ENCODE measurements at places on chromosomes 2 and 18.

DNA sequence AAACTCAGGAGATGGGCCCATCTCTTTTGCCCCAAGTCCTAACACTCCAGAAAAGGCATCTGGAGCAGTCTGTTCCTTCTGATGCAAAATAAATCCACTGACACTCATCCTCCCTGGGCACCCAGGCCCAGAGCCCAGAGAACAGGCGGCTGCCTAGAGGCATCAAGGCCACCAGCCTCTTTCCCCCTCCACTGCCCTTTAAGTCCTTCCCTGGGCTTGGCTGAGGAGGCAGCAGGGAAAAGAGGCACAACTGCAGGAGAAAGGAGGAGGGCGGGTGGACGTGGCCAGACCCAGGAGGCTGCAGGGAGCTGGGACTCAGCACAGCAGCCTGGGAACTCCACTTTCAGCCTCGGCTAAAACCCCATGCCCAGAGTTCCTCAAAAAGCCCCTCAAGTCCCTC lies 99.7 kb upstream of the ID2 start:
- DNase-seq, result no peak

DNA sequence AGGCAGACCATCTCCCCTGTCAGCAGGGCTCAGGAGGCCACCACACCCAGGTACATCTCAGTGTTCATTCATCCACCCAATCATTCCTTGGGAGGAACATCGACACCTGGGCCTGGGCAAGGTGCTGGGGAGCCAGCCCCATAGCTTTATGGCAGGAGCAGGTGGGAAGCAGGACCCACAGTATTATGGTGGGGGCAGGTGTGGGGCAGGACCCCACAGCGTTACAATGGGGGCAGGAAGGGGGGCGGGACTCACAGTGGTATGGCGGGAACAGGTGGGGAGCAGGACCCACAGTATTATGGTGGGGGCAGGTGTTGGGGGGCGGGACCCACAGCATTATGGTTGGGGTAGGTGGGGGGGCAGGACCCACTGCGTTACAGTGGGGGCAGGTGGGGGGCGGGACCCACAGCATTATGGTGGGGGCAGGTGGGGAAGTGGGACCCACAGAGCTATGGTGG lies 128.9 kb upstream of the HS6ST1 start:
- no peak for DNase-seq

GRCh38 chr2:66854298-66854697 lies 419.4 kb downstream of the MEIS1 start:
- DNase-seq, result no peak

DNA sequence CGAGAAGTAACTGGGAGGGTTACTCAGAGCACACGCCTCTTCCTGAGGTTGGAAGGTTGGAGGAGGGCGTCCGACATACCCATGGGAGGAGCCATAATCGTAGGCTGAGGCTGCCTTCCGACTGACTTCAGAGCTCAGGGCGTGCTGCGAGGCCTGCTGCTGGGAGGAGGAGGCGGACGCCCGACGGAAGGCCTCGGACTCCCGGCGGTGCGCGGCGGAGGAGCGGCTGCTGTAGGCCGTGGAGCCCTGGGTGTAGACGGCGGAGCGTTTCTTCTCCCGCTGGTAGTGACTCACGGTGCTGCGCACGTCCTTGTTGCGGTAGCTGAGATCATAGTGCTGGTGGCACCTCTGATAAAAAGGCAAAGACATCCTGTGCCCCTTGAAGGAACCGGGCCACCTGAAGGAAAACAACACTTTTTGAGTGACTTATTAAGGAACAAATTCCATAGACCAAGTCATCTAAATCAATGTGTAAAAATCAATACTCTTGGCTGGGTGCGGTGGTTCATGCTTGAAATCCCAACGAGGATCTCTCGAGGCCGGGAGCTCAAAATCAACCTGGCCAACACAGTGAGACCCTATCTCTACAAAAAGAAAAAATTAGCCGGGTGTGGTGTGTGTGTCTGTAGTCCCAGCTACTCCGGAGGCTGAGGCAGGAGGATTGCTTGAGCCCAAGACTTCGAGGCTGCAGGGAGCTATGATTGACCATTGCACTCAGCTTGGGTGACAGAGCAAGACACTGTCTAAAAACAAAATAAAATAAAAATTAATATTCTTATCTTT lies 4.7 kb downstream of the MYOM1 start:
- DNase-seq, result no peak

- no peak for DNase-seq
These were observed 177.2 kb downstream of the MYO3B start for GRCh38 chr2:170354855-170355780.

DNA sequence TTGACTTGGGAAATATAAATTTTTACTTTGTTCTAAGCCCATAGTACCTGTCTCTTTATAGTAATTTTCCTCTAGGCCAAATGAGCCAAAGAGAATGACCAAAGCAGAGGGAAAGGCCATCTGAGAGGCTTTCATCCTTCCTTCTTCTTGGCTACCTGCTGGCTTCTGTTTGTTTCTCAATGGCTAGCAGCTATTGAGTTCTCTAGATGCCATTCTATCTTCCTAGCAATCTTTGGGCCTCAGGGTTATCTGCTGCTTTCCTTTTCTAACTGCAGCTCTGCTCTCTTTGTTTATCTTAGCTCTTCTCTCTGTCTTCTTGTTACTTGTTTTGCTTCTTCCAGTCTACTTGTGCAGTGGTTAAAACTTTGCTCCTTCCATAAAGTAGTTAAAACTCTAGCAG lies 601.1 kb upstream of the NRXN1 start:
- no peak for DNase-seq

- DNase-seq, result no peak
These were observed 174.9 kb downstream of the SOX11 start for GRCh38 chr2:5867056-5867455.

- no peak for DNase-seq
These were observed 75.4 kb upstream of the LRATD1 start for GRCh38 chr2:14557111-14557510.
